ENCODE measurements at places on chromosomes 5 and 9.

- no peak for DNase-seq
Measured at GRCh38 chr9:109417585-109418544, 80.2 kb downstream of the PTPN3 start.

- DNase-seq, result no peak
Measured at GRCh38 chr9:77882294-77882693, 149.3 kb downstream of the GNAQ start.

DNA sequence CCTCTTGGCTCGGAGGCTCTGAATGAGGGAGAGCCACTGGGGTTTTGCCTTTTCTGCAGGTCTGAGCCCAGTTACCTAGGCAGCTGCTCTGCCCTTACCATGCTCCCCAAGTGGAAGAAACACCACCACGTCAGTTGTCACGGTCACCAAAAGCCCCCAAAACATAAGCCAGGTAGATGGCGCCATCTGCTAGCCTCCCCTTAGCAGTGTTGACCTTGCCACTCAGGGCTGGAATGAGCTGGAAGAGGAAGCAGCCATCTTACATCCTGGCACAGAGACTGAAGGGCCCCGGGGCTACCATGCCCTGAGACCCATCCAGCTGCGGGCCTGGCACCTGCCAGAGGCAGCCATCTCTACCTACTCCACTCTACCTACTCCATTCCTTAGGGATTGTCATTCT, 7.4 kb downstream of the ZER1 start:
- no peak for DNase-seq

- DNase-seq, result no peak
Measured at GRCh38 chr5:126143622-126144021, 279.6 kb upstream of the GRAMD2B start.

DNA sequence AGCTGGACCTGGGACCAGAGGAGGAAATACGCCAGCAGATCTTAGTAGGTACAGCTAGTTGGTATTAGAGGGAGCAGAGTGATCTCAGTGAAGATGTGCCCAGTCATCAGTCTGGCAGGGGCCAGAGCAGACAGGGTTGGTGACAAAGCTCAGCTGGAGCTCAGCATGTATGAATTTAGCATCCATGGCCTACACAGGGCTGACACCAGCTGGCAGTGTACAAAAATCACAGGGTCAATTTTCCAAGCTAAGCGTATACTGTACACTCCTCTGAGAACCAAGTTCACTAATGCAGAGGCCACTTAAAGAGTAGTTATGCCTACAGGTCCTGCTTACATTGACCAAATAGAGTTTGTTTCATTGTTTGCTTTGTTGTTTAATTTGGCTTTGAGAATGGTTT, 146.6 kb downstream of the SLC24A2 start:
- no peak for DNase-seq

DNA sequence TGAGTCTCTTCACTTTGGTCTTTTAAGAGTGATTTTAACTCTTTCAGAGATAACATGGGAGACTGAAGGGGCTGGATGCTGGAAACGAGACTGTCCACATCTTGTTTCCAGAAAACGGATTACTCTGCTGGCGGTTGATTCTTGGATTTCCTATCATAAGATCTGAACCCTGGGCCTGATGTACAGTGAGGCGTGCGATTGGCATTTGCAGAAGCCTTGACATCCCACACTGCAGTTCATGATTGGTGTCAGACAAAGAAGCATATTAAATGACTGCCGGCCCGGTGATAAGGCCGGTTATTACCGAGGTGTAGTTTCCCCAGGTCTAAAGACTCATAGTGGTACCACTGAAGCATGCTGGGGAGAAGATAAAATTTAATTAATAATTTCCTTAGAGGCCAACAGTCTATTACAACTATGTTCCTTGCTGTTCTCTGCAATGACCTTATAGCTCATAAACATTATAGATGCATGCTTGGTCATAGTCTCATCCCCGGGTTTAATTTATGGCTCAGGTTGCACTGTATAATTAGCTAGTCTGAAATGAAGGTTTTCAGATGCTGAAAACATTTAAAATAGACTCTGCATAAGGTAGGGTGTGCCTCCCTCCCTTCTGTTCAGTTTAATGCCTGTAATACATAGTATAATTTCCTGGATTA, 99.2 kb downstream of the PPP2R2B start:
- no peak for DNase-seq

DNA sequence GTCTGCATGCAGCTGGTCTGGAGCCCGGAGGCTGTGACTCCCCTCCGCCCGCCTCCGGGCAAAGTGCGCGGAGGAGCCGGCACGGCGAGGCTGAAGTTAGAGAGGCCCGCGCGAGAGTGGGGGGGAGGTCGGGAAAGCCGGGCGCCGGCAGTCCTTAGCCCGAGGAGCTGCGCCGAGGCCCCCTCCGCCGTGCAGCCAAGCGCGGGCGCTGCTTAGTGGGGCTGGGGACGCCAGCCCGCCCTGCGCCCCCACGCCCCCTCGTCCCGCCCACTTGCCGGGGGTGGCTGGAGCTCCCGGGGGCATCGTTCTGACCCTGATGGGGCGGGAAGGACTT, 403 bp downstream of the NINJ1 start:
- no peak for DNase-seq

DNA sequence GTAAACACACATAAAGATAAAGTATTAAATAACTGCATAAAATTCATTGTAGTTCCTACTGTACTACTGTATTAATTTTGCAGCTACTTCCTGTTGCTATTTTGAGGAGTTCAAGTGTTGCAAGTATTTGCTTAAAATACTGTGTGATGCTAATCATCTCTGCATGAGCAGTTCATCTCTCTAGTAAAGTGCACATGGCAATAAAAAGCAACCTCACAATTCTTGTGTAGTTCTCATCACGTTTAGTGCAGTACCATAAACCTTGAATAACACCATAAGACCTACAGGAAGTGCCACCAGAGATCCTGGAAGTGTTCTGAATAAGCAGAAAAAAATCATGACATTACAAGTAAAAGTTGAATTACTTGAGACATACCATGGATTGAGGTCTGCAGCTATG, 34.6 kb downstream of the CPLANE1 start:
- no peak for DNase-seq

DNA sequence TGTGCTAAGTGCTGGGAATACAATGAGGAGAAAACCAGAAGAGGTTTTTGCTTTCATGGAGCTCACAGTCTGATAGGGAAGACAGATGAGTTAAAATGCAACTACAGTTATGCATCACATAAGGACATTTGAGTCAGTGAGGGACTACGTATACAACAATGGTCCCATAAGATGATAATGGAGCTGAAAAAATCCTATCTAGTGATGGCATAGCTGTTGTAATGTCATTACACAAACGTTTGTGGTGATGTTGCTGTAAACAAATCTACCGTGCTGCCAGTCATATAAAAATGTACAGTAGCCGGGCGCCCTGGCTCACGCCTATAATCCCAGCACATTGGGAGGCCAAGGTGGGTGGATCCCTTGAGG, 110.1 kb upstream of the RAD23B start:
- DNase-seq, result no peak

DNA sequence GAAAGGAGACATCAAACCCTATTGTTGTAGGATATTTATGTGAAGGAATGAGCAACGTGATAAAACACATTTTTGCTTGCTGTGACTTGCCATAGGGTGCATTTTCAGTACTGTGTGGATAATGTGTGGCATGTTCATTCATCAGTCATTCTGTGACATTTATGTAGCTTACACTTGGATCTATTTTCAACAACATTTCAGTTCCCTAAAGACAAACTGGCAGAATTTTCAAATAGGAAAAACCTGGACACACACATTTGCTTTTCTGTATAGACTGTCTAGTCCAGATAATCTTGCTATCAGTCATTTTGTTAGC, 127.7 kb downstream of the TMC1 start:
- DNase-seq, result no peak

- DNase-seq, result no peak
Measured at GRCh38 chr9:134871697-134872340, 8.8 kb upstream of the FCN2 start.

- DNase-seq, result no peak
Measured at GRCh38 chr5:175738602-175739133, 80.8 kb downstream of the HRH2 start.

- no peak for DNase-seq
Measured at GRCh38 chr5:131008329-131008728, 156.7 kb downstream of the HINT1 start.

DNA sequence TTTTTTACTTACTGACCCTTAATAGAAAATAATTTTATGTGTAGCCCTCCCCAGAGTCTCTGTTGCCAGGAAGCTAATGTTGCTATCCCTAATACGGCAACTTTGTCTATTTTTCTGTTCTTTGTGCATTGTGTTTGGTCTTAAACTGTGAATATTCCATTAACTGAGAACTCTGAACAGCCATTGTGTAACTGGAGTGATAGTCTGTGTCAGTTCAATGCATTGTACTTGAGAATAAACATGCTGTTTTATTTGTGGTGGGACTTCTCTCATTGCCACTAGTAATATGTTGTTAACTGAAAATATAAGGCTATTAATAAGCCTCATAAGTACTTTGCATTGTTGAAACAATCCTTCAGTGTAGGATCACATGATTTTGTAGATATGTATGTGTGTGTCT, 278.3 kb upstream of the DMRT1 start:
- DNase-seq, result no peak

GRCh38 chr5:32067774-32068470, 106.2 kb downstream of the GOLPH3 start:
- DNase-seq, result no peak

DNA sequence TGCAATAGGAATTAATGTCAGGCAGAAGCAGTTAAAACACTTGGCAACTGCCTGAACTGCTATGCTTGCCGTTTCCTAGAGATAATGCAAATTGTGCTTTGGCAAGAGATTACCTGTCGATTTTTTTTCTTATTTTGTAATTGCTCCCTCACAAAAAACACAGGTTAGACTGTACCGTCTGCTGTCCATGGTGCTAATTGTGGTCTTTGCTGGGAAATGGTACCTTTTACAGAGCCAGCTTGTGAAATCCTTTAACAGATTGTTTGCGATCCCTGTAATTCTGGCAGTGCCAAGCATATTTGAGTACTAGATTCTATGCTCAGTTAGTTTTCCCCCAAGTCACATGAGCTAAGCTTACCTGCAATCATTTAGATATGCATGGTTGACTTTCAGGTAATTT, 2125.8 kb upstream of the WWC1 start:
- DNase-seq, result no peak

DNA sequence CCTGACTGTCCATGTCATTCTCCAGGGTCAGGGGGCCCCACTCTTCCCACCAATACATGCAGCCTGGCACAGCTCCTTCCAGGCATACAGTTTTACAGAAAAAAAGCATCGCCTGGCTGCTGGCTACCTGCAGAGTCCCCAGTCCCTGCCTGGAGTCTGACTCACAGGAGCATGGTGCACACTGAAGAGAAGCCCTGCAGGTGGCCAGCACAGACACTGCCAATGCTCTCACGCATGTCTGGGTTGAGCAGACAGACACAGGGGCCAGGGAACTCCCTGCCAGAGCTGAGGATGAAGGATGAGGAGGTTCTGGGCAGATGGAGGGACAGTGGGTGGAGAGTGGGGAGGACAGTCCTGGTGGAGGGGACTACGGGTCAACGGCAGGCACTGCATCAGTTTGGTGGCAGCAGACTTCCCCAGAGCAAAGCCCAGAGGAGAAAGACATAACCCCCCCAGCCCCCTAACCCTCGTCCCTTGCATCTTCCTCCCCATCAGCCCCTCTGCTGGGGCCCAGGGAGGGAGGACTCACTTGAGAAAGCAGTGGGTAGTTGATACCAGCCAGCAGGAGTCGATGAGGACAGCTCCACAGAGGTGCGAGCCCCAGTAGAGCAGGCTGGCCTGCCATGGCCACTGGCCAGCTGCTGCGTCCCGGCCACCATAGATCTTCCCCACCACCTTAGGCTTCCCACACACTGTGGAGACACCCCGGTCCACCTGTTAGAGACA, 72.9 kb upstream of the SPTLC1 start:
- DNase-seq, result no peak

DNA sequence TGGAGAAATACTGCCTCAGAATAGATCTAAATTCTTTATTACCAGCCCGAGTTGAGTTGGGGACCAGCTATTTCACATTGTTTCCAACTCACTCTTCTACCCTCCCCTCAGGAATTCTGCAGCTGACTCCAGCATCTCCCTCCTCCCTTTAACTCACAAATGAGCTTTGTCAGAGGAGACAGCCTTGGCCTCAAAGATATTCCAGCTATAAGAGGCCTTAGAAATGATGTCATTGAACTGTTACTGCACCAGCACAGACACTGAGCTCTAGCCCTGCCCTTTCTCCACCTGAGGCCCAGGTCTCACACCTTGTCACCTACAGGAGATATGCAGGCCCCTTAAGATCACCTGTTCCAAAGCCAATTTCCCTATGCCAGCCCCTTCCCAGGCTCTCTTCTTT, 78.4 kb upstream of the ATP10B start:
- DNase-seq, result no peak

DNA sequence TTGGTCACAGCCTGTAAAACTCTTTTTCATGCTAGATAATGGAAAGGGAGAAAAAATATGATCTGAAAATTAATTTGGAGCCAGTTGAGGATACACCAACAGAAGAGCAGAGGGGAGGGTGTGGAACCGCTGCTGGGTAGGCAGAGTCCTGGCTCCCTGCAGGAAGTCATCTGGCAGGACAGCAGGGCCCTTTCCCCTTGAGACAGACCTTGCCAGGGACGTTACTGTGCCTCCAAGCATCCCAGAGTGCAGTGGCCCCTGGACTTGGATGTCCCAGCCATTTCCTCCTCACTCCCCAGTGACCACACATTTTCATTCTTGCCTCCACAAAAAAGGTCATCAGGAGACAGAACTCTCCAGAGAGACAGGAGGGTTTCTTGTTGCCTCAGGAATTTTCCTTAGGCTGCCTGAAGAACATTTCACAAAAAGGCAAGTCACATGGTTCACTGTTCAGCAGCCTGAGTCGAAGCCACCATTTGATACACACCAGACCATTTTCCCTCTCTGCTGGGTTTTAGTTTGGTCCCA, 5.9 kb downstream of the TRPM3 start:
- DNase-seq, result no peak

DNA sequence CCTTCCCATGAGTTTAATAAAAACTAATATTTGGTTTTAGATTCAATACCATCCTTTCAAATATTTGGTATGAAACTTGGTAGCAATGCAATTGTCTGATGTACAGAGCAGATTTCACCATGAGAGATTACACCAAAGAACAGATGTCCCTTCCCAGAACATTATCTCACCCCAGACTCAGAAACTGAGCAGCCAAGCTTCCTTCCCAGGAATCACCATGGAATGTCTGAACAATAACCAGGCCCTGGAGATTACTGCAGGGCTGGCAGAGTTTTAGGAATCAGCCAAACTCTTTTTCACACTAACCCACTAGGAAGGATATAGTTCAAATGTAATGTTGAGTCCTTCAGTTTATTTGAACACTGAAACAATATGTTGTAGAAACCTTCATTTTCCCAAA, 23.9 kb downstream of the CLTA start:
- DNase-seq, result no peak

DNA sequence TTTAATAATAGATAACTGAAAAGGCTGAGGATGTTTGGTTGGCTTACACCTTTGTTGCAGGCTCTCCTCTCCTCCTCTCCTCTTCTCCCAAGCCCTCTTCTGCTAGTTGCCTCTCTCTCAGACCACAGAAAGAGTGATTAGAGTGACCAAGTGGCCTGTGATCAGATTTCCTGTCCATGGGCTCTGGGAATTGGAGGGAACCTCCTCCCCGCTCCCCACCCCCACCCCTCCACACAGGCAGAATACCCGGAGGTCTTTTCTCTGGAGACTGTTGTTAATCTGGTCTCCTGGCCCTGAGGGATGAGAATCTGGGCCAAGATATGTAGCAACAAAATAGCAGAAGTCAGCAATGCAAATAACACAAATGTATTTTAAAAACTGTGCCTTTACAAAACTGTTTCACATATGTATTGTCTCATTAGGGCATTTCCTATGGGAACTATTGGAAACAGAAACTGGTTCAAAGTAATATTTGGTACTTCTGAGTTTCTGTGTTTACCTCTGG, 361.3 kb downstream of the NR2F1-AS1 start:
- no peak for DNase-seq
